Caki2 (cell line): ENCODE measurements at places on chromosomes 1 and 21.

DNA sequence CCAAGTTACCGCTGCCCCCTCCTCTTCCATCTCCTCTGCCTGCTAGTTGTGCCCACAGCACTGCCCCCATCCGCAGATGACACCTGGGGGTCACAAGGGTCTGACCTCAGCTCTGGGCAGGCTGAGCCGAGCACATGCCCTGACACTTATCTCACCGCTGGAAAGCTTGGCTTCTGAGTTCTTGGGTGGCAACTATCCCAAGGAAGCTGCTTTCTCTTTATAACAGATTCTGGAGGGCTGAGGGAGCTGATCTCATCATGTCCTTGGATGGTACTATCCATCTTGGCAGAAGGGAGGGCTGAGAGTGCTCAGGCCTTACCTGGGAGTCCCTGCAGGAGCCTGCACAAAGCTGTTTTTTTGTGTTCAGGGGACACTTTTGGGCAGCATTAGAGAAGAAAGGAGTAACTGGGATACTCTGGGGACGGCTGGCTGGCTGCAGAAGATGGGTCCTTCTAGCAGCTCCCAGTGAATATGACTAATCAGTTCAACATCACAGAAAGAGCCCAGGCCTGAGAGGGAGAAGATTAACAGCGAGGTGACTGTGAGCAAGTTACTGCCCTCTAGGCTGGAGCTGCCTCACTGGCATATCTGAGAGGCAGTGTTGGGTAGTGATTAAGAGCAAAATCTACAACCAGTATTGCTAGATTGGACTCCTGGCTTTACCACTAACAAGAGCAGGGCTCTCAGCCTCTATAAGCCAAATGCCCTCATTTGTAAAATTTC is 71.6 kb downstream of the PLXNA2 start:
- no peak for DNase-seq

DNA sequence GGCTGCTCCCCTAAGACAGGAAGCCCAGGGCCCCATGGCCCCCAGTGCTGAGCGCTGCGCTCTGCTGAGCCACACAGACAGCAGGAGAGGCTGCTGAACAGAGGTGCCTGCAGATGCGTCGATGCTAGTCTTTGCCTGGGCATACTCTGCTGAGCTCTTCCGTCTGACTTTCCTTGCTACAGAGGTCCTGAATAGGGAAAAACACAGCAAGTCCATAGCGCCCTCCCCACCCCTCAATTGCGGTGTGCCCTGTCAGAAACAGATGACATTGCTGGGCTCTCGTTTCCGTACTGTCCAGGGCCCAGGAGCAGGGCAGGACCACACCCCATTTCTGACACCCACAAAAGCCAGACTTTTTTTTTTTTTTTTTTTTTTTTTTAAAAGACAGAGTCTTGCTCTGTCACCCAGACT is 252.5 kb downstream of the SDCCAG8 start:
- DNase-seq, result no peak

DNA sequence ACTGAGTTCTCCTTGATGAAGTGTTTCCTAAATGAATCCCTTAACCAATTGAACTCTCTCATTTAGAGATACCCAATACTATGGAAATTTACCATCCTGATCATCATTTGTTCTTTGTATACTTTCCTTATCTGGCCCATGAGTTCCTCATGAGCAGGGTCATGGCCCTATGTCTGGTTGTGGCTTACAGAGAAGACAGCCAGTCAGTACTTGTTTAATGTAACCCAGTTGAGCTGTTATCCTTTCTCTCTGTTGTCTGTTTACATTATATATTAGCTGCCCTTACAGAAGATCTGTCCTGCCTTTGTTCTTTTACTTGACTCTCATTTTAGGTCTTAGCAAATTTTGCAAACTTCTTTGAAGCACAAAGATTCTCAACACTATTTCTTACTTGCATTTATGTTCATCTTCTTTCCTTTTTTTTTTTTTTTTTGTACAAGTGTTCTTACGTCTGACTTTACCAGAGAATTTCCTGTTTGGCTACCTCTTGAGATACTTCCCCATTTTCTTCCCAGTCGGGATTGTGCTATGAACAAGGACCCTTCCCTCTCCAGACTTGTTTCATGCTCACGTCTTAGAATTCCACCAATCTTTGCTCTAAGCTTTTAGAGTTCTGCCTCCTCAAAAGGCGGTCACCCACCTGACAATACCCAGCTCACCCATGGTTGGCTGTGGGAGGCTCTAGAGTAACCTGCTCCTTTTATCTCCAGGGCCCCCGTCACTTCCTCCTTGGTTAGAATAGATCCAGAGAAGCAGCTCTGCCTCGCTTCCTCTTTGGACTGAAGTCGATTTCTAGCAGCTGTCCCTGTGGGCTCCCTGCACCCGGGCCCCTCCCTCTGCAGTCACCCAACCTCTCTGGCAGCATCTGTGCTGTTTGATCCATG is 53.6 kb upstream of the RUNX1 start:
- DNase-seq, result no peak

DNA sequence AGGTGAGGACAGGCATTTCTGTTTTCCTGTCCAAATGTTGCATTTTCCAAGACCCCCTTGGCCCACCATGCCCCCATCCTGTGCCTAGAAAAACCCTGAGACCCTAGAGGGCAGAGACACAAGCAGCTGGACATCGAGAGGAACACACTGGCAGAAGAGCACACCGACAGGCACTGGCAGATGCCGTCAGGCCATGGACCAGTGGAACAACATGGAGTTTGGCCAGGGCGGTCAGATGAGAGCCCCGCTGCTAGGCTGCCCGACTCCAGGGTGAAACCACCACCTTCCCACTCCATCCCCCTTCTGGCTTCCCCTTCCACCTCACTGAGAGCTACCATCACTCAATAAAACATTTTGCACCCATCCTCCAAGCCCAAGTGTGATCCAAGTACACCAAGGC is 438.4 kb downstream of the SIPA1L2 start:
- DNase-seq, result no peak

GRCh38 chr1:97202481-97203380 is 481.1 kb downstream of the PTBP2 start:
- no peak for DNase-seq

DNA sequence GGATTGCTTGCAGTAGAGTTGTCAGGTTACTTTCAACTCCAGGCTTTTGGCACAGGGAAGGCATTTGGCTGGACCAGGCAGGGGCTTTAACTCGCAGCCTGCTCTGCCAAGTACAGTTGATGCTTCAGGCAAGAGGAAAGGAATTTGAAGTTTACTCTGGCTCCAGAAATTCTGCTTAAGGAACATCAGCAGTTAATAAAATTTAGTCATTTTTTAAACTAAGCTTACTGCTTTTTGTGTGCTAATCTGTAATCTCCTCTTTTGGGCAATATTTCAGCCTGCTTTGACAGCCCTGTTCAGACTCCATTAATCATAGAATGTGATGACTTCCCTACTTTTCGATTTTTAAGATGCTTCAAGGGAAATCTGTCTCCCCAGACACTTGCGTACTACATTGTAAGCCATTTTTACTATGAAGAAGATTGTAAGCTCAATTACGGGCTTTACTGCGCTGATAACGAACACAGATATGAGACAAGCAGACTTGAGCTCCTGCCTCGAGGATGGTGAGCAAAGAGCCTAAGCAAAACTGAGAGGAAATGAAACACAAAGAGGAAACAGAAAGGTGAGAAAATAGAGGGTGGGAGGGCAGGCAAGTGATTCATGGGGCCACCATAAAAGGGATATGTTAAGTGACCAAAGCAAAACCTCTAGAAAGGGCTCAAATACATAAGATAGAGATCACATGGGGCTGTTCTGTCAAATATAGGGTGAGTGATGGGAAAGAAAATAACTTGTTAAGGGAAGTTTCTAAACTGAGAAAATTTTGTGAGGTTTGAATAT is 76.6 kb upstream of the VAV3 start:
- no peak for DNase-seq

DNA sequence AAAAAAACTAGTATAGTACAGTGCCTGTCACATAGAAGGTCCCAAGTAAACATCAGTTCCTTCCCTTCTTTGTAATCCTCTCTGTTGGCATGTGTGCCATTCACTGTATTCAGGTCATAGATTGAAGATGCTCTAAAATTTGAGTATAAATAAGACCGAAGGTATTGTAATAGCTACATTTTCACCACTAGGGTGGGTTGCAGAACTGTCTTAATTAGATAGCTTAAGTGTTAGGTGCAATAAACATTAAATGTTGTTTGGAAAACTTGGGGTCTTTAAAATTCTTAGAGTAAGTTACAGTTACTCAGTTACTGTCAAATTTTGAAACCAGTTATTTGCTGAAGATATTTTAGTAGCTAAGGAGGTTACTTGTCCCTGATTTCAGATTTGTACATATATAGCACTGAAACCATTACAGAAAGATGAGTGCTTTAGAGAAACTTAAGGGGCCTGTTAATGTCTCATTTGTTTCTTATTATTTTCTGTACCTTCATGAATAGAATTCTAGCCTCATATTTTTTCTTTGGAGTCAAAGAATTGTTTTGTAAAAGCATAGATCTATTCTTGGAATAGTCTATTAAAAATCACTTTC is 24.3 kb downstream of the PER3 start:
- DNase-seq, result peak; percentile 21

DNA sequence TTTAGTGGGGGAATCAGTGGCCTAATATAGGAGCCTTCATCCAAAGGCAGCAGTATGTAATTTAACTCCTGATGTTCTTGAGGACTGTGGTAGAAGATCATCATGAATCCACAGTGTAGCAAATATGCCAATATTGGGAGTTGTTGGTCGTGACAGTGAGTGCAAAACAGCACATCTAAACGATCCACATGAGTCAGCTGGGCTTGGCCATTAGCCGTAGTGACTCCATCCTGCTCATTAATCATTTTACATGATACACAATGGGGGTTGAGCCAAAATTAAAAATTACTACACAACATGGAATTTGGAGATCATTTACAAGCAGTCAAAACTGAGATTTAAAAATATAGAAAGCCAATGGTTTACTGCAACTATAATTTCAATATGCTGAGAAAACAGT is 653.9 kb upstream of the CAMK1G start:
- no peak for DNase-seq
